ENCODE measurements at places on chromosomes 3 and 15.

DNA sequence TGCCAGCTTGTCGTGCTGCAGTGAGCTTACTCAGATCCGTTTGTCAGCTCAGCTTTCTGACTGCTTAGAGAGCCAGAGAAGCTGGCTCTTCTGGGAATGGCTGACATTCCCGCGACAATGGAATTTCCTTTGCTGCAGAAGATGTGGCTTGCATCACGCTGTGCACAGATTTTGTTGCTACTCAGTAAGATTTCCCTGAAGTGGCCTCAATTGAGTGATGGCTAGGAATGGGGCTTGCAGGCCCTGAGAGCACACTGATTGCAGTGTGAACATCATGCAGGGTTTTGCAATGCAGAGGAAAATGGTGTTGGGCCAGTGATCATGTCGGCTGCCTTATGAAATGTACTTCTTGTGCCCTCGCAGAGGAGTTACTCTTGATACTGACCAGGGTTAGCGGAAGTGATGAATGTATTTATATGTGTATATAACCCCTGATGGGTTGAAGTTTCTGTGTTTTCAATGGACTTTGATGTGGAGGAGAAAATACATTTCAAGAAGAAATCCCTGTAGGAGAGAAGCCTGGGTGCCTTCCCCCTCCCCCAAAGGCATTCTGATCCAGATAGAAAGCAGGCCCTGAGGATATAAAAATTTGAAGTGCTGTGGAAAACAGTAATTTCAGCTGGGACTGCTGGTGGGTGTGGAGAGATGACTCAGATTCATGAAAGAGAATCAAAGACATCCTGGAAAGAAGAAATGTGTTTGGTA lies 102.5 kb upstream of the PDZRN3 start:
- DNase-seq = no peak

- peak; percentile 53 for DNase-seq
Measured at GRCh38 chr3:188584958-188585689, 431.2 kb downstream of the LPP start.

- DNase-seq = no peak
Measured at GRCh38 chr3:159137949-159138348, 336.1 kb downstream of the MFSD1 start.

DNA sequence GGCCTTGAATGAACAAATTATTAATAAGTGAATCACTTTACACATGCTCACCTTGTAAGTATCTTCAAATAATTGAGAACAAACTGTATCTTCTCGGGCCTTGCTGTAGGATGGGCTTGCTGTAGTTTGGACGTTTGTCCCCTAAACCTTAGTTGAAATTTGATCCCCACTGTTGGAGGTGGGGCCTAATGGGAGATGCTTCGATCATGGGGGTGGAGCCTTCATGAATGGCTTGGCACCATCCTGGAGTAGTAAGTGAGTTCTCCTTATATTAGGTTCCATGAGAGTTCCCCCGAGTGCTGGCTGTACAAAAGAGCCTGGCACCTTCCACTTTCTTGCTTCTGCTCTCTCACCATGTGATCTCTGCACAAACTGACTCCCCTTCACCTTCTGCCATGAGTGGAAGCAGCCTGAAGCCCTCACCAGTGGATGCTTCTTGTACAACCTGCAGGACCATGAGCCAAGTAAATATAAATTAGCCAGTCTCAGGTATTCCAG lies 29.3 kb downstream of the PIGB start:
- no peak for DNase-seq

- DNase-seq = no peak
Measured at GRCh38 chr15:74408815-74409214, 24.9 kb downstream of the SEMA7A start.

- DNase-seq = no peak
Measured at GRCh38 chr3:74282202-74282601, 332.3 kb downstream of the CNTN3 start.

DNA sequence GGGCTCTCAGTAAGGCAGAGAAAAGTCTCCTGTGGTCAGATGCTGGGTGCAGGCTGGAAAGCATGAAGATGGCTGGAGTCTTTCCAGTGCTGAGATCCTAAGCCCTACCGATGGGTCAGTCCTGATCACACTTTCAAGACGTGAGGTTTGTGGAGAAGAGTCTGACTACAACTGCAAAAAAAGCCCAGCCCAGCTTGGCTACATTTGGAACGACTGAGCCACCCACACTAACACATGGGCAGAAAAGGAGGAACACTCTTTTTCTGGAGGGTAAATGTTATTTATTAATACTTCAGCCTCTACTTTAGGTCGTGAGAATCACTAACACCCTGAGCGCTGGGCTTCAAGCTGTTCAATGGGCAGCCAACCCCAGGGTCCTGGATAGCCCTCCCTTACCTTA lies 22.0 kb upstream of the C3orf22 start:
- no peak for DNase-seq

GRCh38 chr3:42880601-42881451 lies 5.1 kb upstream of the CYP8B1 start:
- DNase-seq = peak; percentile 88

GRCh38 chr3:151135541-151136337 lies 50.3 kb downstream of the MED12L start:
- DNase-seq = peak; percentile 35

- peak; percentile 83 for DNase-seq
Measured at GRCh38 chr3:182436547-182436946, 356.8 kb upstream of the ATP11B start.

DNA sequence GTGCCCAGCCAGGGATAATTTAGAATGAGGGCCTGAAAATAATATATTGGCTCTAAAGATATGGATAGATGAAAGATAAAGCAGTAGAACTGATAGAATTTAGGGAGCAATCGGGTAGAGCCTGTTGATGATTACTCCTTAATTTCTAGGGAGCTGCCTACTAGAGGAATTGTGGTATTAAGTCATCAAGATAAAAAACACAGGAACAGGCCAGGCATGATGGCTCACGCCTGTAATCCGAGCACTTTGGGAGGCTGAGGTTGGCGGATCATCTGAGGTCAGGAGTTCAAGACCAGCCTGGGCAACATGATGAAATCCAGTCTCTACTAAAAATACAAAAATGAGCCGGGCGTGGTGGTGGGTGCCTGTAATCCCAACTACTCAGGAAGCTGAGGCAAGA lies 130.4 kb downstream of the PCCB start:
- no peak for DNase-seq

DNA sequence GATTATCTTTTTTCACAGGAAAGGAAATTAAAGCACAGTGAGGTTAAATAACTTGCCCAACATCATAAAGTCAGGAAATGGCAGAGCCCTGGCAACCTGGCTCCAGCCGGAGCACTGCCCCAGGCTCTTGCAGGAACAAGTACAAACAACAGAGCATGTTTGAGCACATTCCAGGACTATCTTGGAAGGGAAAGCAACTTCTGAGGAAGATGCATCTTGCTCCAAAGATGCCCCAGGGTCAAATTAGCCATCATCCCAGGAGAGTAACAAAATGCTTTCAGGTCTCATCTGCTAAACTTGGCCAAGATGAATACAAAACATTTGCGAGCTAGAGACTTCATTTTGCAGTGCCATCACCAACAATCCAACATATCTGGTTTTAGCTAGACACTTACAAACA lies 162.4 kb upstream of the LRRN1 start:
- no peak for DNase-seq

DNA sequence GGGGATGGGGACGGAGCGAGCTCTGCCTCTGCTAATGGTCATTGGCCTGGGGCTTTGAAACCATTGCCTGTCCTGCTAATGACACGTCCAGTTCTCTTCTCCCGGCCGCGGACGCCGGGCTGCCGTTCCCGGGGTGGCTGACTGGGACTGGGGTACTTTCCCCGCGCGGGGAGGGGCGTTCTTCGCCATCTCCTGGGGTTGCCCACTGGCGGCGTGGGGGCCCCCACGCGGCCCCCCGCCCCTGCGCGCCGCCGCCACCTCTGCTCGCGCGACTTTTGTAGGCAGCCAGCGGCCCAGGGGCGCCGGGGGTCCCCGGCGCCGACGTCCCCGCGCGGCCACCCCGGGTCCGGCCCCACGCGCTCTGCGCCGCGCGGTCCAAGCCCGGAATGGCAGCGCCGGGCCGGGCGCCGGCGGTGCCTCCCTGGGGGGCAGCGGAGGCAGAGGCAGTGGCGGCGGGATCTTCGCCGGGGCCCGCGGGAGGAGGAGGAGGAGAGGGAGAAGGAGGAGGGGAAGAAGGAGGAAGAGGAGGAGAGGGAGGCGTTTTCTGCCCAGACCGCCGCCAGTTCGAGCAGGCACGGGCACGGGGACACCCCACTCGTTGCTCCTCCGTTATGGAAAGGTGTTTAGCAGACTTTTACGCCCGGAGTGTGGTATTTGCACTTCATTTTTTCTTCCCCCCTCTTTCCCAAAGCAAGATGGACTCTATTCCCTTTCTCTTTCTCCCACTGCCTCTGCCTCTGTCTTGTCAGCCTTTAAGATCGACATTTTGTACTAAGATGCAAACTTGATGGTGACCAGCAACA lies 2.3 kb downstream of the BBX start:
- peak; percentile 63 for DNase-seq

DNA sequence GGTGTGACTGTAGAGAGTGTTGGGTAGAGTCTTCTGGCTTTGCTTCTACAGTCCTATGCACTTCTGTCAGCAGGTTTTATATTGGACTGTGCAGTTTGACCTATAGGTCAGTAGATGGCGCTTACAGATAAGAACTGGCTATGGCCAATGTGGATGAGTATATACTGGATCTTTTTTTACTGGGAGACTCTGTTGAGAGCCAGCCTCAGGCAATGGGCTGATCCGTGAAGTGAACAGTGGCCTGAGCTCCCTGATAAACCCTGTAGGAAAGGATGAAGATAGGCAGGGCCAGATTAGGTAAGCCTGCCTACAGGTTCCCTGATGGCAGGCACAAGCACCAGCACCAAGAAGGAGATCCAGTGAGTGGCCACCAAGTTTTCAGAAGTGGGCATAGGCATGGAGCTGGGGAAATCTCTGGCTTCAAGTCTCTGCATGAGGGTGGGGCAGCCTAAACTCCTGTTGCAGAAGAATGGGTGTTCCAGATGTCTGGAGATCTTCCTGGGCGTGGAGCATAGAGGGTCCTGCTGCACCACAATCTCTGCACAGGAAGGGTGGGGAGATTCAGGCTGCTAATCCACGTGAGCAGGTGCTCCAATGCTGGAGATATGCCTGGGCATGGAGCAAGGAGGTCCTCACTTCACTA lies 326.0 kb upstream of the SGO1 start:
- DNase-seq = peak; percentile 76

DNA sequence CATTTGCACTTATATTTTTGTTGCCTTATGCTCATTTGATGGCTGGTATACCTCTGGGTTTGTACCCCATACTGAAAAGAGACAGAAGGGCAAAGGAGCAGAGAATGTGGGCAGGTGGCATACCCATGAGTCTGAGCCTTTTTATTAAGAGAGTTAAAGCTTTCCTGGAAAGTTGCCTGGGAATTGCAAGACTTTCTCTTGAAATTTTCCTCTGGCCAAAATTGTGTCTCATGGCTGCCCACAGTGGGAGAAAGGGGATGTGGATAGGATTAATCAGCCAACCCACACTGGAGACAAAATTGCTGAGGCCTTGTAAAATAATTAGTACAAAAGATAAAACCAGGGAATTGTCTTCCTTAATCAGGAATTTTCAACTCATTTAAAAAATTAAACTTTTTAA lies 8.2 kb upstream of the NMD3 start:
- peak; percentile 22 for DNase-seq

GRCh38 chr15:43872416-43873020 lies 45.7 kb downstream of the WDR76 start:
- DNase-seq = peak; percentile 73

GRCh38 chr3:27610800-27611525 lies 111.2 kb downstream of the EOMES start:
- DNase-seq = no peak

- DNase-seq = peak; percentile 48
Measured at GRCh38 chr3:153439780-153440179, 277.8 kb downstream of the RAP2B start.

GRCh38 chr15:31274496-31275330 lies 51.9 kb upstream of the KLF13 start:
- no peak for DNase-seq
